ENCODE measurements at places on chromosomes 2 and 18. TPM values are rescaled to one million over a fixed set of nuclear protein-coding genes. Genes with fewer than 3 reads are reported as not detected.

The MEP1B gene
- total RNA-seq, result not detected

The ASIC4 gene
- total RNA-seq, result 0.19 TPM

DNA sequence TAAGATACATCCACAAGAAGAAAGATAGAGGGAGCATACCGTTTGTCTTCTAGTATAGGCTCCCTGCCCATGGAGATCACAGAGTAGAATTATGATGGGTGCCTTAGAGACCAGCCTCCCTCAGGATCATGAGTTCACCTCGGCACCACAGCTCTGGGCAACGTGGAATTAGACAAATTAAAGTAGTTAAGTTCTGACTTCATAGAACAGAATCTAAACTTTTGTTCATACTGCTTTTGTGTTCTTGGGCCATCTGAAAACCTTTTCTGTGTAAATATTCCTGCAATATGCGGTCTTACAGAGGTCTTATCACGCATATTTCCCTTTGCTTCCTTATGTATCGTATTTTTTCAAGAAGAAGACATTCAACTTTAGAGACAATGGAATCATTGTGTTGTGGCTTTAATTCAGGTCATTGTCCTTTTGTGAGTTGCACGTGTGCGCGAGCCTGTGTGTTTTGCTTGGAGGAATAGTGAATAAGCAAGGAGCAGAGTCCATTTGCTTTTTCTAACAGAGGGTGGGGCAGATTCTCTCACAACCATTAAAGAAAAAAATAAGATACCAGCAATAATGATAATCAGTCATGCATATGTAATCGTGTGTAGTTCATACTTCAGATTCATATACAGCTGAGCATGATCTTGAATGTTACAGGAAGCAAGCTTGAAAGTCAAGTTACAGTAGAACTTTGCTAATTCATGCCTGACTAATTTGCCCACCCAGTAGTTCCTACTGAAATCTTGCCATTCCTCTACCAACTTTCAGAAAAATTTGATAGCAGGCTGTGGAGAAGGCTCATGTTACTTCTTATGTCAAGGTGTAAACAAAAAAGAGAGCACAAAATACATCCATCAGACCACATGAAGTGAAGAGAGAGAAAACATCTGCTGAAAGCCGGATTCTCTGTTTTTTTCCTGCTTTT is 243.6 kb downstream of the NEDD4L start:
- H3K36me3 ChIP-seq, result no peaks in the 10 kb centered on the region
- H3K4me1 ChIP-seq, result peaks cover 6% of the 10 kb centered on the region
- no peak for DNase-seq

- no peaks in the 10 kb centered on the region for H3K4me1 ChIP-seq
- no peaks in the 10 kb centered on the region for H3K27me3 ChIP-seq
- H3K36me3 ChIP-seq, result no peaks in the 10 kb centered on the region
- no peak for DNase-seq
Measured at GRCh38 chr2:9819551-9819950, 23.7 kb upstream of the TAF1B start.

DNA sequence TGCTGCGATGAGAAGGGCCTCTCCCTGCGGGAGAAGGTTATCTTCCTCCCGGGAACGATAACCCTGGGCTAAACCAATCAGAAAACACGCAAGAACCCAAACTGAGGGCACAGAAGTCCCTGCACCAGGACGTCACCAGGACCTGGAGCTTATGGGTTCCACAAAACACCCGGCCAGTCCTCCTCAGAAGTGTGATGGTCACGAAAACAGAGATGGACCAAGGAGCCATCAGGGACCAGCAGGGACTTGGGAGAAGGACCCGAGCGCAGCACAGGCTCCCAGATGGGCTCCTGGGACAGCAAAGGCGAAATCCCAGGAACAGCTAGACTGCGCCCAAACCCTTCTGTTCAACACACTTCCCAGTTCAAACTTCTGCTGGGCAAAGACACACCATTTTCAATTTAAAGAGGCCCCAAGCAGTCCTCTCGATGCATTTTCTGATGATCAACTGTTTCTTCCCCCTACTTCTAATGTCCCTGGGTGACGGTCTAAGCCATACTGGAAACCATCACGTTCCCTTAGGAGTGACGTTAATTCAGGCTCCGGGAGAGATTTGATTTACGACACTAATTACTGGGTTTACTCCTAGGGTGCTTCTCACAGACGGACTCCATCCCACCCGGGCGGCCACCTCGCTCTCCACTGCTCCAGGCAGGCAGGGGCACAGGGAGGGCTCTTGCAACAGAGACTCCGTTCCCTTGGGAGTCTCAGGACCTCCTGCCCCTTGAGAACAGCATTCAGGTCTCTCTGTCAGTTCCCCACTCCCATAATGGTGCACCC is 29.2 kb downstream of the ZNF516 start:
- DNase-seq, result no peak
- no peak overlapping the region for H3K4me3 ChIP-seq
- H3K27ac ChIP-seq, result no peak overlapping the region
- no peaks in the 10 kb centered on the region for H3K27me3 ChIP-seq

GRCh38 chr18:7000484-7001096 is 117.0 kb downstream of the LAMA1 start:
- no peaks in the 10 kb centered on the region for H3K4me1 ChIP-seq
- no peak overlapping the region for H3K4me3 ChIP-seq
- H3K27me3 ChIP-seq, result no peaks in the 10 kb centered on the region
- DNase-seq, result no peak
- H3K36me3 ChIP-seq, result peaks cover 9% of the 10 kb centered on the region
- H3K27ac ChIP-seq, result no peak overlapping the region

GRCh38 chr2:121195036-121195435 is 90.0 kb downstream of the TFCP2L1 start:
- no peaks in the 10 kb centered on the region for H3K36me3 ChIP-seq
- no peak for DNase-seq
- peaks cover 9% of the 10 kb centered on the region for H3K4me1 ChIP-seq

GRCh38 chr2:148967578-148967977 is 70.9 kb upstream of the LYPD6B start:
- no peak overlapping the region for H3K4me3 ChIP-seq
- no peak overlapping the region for H3K27ac ChIP-seq
- H3K27me3 ChIP-seq, result no peaks in the 10 kb centered on the region
- H3K4me1 ChIP-seq, result peaks cover 10% of the 10 kb centered on the region
- no peak for DNase-seq

- H3K36me3 ChIP-seq, result no peaks in the 10 kb centered on the region
- no peak overlapping the region for H3K4me3 ChIP-seq
- no peaks in the 10 kb centered on the region for H3K27me3 ChIP-seq
- H3K4me1 ChIP-seq, result no peaks in the 10 kb centered on the region
- DNase-seq, result no peak
- no peak overlapping the region for H3K27ac ChIP-seq
Measured at GRCh38 chr2:71746946-71747501, 293.7 kb downstream of the DYSF start.
